NCI-H774 (cell line): ENCODE measurements at places on chromosomes 6 and 20.

GRCh38 chr6:1724124-1724523, 114.4 kb downstream of the FOXC1 start:
- DNase-seq = no peak

DNA sequence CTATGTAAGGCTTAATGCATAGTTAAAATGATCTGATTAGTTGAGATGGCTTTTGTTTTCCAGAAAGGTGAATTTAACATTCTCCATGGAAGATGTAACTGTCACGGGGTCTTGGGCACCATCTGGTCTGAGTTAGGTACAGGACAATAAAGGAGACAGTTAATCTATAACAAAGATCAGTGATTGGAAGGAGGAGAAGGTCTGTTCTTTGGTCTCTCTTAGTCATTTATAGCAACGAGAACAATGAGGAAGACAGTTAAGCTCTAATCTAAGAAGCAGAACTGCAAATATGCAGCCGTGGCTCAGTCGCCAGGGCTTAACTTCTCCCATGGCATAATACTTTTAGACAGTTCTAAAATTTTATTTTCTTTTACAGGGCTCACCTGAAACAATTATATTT, 405.5 kb upstream of the SULF2 start:
- no peak for DNase-seq

GRCh38 chr6:88895911-88896310, 67.5 kb downstream of the RNGTT start:
- DNase-seq = no peak

DNA sequence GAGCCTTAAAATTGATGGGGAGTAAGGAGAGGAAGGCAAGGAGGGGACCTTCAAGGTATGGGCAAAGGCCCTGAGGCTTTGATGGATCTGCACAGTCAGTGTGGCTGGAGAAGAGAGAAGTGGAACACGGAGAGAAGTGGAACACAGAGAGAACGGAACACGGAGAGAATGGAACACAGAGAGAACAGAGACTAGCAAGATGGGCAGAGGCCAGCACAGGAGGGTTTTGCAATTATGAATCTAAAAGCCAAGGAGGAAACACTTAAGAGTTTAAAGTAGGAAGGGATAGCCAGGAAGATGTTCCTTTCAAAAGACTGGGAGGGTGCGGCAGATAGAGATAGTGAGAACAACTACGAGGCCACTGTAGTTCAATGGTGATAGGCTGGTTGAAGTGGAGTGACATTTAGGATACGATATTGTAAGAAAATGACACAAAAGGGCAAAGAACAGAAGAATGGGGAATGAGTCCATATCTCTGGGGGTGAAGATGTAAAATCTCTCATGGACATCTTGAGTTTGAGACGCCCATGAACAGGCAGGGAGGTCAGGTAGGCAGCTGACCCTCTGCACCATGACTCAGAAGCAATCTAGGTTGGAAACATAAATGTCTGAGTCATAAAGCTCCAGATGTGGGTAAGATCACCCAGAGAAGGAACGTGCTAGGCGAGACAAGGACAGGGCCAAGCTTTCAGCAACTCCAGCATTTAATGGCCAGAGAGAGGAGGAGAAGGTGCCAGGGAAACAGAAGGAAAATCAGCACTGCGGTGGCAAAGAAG, 25.4 kb downstream of the ZMYND8 start:
- no peak for DNase-seq

- DNase-seq = no peak
Observed at GRCh38 chr6:16635291-16635809, 125.9 kb downstream of the ATXN1 start.

GRCh38 chr20:44360221-44360620, 4.7 kb downstream of the HNF4A start:
- DNase-seq = no peak

DNA sequence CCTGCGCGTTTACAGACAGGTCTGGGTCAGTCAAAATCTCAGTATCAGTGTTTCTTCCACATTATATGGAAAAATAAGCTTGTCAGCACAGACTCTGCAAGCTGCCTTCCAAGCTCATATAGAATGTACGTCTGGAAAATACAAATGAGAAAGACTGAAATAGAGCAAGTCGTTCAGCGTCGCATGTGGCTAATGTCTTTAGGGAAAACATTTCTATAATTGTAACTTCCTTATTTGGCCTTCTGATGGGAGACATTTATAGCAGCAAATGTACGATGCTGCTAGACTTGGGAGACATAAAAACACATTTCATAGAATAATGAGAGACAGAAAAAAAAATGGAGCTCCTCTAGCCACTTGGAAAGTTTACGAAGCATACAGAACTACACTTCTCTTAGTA, 122.2 kb downstream of the KIF16B start:
- DNase-seq = no peak

DNA sequence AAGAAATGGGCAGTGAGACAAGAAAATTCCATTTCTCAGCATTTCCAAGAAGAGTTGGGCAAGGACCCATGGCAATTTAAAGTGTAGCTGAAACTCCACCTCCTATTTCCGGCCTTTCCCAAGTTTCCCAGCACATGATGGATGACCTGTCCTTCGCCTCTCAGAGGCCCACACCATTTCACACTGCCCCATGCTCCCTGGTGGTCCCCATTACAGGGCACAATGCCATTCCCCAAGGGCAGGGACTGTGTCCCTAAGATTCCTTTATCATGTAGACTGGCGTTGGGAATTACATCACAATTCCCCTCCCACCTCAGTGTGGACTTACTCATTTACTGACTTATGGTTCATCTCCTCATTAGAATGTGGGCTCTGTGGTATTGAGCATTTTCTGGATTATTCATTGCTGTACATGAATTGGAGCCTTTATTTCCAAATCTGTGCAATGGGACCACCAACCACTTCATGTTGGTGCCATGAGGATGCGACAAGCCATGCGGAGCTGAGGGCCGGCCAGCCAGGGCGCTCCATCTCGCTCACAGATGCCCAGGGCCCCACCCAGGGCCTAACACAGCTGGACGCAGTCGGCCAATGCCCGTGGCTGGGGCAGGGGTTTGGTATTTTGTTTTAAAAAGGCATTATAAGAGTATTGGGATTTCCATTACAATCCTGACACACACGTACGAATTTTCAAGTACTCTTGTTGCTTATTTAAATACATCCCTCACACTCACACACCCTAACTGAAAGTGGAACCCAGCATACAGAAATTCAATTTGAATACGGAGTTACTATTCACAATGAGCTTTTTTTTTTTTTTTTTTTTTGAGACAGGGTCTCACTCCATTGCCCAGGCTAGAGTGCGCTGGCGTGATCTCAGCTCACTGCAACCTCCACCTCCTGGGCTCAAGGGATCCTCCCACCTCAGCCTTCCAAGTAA, 5.4 kb downstream of the ACSS1 start:
- no peak for DNase-seq

- no peak for DNase-seq
Observed at GRCh38 chr20:62123450-62124118, 1.3 kb downstream of the LSM14B start.

GRCh38 chr6:97151601-97152000, 131.4 kb downstream of the MMS22L start:
- no peak for DNase-seq

DNA sequence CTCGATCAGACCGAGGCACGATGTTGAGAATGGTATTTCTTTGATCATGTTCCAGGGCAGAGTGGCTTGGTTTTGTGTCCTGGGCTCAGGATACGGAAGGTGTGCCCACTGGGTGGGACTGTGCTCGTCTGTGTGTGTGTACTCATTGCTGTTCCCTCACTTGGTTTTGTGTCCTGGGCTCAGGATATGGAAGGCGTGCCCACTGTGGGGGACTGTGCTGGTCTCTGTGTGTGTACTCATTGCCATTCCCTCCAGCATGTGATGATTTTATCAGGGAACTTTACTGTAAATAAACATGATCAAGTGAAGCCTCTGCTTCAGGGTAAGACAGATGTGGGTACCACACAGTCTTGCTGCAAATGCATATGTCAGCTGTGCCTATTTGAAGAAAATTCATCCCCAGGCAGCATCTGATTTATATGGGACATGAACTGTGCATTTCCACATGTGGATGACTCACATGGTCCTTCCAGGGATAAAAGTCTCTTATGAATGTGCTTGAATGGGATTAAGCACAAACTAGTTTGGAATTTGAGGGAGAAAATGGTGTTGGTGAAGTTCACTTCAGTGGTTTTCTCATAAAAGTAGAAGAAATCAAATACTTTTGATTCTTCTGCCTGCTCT, 274.3 kb downstream of the QKI start:
- no peak for DNase-seq
